ENCODE measurements at places on chromosomes 6 and 20.

DNA sequence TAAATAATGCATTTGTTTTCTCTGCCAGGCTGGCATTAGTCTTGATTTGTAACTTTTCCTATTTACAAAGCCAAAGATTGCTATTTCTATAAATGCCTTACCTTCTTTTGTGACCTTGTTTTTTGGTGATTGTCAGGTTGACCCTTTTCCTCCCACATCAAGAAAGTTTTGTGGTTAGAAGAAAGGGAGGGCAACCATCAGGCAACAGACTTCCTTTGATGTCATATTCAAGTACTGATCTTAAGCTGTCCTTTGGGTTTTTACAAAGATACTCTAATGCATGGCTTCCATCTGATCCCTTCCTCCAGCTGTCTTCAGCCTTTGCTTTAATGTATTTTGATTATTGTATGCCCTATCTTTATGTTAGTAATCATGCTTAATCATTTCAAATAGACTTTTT lies 23.9 kb downstream of the RNF217 start:
- no peak for DNase-seq

DNA sequence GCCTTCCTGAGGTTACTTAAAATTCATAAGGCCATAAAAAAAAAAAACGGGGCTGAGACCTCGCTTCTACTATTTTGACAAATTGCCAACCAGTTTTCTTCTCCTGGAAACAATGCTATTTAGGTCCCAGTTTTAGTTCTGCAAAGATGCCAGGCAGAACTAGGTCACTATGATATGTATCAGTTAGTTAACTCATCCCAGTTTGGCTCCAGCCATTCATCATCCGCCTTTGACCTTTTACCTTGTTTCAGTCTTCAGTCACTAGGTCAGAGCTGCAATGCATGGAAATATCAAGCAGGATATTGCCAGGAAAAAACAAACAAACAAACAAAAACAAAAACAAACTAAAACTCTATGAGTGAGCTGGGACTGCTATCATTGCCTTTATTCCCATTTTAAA lies 29.8 kb upstream of the ENPP4 start:
- no peak for DNase-seq

DNA sequence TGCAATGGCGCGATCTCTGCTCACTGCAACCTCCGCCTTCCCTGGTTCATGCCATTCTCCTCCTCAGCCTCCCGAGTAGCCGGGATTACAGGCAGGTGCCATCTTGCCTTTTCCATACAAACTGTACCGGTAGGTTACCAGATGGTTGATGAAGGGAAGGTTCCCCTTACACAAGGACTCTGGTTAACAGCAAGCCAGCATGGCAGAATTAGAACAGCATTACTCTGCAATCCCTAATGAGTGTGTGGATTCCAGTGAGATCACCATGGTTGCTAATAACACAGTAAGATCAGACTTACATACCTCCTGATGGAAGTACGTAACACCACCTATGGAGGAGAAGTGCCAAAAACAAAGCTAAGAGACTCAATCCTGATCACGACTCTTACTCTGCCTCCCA lies 51.7 kb downstream of the TTI1 start:
- no peak for DNase-seq

DNA sequence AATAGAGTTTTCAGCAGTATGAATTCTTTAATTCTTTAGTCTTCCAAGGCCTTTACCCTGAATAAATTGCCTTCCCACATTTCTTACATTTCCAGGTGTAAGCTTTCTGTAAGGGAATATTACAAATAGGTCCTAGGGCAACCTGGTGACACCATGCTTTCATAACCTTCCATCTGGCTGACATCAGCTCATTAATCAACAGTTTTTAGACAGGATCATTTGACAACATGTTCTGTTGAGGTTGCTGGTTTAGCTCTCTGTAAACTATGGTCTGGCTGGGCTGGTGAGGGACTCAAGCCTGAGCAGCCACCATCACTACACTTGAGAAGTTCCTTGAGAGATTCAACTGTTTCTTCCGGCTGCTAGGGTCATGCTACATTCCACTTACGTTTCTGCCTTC lies 19.2 kb downstream of the FAM229B start:
- DNase-seq: no peak

- no peak for DNase-seq
Measured at GRCh38 chr6:117169781-117170281, 95.5 kb upstream of the VGLL2 start.

GRCh38 chr6:1878330-1878729 lies 268.6 kb downstream of the FOXC1 start:
- DNase-seq: no peak

- DNase-seq: no peak
Measured at GRCh38 chr6:142871910-142872331, 73.1 kb downstream of the HIVEP2 start.

- no peak for DNase-seq
Measured at GRCh38 chr20:58839474-58839874, 11.2 kb downstream of the GNAS-AS1 start.

GRCh38 chr6:167444602-167445346 lies 119.9 kb downstream of the TTLL2 start:
- DNase-seq: no peak

GRCh38 chr6:155224618-155225017 lies 39.2 kb upstream of the CLDN20 start:
- no peak for DNase-seq

DNA sequence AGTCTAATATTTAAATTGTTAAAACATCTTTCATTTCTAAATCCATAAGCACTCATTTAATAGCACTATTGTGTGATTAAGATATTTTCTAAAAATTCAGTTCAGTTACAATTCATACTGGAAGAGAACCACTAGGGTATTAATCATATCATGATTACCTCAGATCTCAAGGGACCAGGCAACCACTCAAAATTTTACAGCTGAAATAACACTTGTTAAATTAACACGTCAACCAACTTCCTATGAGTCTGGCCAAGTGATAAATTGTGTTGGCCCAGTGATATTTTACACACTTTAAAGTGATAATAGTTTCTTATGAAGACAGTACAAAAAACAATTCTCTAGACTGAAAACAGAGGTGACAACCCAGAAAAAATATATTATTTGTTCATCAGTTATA lies 869.0 kb upstream of the ADGRB3 start:
- no peak for DNase-seq

DNA sequence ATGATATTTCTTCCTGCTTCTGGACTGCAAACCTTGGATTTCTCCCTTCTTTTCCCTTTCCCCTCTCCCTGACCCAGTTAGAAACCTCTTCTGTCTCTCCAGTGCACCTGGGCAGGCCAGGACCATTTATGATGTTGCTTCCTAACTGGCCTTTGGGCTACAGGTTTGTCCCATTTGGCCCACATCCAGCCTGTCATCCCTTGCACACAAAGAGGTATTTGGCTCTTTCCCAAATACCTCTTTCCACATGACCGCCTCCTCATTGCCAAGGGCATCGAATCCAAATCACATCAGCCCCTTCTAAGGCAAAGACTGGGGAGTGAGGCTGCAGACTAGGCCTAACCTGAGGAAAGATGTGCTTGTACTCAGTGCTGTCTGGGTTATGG lies 13.6 kb downstream of the FGD2 start:
- DNase-seq: peak; percentile 91

DNA sequence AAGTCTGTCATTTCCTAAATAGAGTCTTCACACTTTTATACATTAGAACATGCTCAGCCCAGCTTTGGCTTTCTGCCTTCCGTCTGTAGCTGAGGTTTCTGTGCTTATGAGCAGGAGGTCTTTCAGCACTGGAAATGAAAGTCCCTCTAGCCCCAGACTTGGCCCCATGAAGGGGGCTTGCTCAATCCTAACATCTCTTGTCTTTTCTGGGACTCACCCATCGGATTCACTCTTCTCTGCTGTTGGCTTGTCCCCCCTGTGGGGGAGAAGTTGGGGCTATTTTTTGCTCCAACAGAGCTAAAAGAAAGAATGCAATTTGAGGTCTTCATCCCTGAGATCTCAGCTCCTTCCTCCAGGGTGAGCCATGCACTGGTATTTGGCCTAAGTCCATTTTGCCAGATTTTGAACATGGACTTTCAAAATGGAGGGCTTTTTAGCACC lies 177.7 kb downstream of the MRPL14 start:
- DNase-seq: no peak

DNA sequence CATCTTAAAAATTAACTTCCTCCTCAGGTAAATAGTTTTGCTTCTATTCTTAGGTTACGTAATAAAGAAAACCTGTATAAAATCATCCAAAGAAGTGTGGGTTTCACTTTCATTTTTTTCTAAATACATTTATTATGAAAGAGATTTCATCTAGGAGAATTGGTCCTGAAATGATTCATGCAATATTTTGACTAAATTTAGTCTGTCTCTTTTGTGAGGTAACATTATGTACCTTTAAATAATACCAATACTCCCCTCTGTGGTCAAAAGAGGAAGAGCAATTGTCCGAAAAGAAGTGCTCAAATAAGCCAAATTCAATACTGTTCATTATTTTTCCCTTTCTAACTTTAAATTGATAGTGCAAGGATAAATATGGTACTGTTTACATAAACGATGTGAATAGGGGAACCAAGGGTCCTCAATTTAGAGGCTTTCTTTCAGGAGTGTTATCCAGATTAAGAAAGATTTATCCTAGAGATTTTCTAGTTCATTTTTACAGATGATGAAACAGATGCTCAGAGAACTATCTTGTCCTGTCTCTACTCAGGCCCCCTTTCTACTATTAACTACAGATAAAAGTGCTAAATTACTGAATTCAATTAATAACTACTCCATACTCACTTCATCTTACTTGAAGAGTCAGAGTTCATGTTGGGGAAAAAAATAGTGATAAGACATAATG lies 26.2 kb downstream of the CYP39A1 start:
- peak; percentile 24 for DNase-seq

DNA sequence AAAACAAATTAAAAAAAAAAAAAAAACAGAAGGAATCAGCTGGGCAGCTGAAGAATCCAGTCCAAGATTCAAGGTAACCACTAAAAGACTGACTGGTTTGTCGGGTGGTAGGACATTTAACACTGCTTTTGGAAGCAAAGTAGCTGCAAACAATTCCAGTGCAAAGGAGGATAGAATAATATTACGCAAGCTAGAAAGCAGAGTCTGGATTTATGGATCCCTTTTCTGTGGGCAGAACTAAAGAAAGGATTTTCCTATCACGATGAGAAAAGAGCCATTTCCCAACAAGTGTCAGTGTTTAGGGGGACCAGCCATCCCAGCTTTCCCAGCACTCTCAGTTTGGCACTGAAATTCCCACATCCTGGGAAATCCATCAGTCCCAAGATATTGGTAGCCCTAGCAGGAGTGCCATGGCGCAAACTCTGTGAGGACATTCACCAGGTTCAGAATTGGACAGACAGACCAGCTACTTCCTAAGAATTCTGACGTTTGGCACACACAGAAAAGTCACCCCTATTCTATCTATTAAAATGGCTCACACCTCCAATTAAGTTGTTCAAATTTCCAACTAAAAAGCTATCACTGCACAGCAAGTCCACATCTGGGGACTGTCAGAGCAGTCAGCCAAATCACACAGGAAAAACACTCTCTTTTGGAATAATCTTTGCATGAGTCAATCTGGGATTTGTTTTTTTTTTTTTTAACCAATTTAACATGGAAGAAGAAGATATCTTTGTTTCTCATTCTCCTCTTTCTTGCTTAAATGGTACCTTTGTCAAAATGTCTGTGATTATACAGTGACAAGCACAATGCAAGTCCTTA lies 356.8 kb upstream of the ARID1B start:
- DNase-seq: no peak

DNA sequence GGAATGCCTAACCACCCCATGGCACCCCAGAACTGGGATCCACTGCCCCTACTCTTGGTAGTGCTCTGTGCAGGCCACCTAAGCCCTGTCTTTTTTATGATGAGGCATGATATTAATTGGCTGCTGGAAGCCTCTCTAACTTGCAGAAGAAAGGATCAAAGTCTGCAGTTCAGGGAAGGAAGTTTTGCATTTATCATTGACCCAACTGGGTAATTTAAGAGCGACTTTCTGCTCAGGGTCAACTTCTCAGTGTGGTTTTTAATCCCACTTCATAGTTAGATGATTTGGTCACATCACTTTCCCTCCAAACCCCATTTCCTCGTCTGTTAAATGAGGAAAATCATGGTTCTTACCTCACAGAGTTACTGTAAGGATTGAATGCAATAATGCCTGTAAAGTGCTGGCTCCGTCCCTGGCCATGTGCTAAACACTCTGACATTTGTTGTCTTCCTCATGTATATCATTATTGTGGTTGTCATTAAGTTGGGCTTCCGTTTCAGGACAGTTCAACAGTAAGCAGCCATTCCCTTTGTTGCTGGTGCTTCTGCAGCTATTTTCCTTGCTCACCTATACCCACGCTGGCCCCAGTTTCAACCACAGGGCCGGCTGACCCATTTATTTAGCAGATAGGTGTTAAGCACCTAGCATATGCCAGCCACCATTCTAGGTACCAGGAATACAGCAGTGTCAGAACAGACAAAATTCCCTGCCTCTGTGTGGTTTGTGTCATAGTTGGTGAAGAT lies 14.2 kb downstream of the E2F3 start:
- DNase-seq: no peak

- no peak for DNase-seq
Measured at GRCh38 chr20:60233018-60233630, 274.9 kb downstream of the CDH26 start.

- no peak for DNase-seq
Measured at GRCh38 chr20:11277858-11278257, 604.1 kb upstream of the JAG1 start.

All from NCI-H345 (cell line).